Peyer's patch (tissue), 4 donors: ENCODE measurements at places on chromosomes 6 and 20. TPM values are rescaled to one million over a fixed set of nuclear protein-coding genes. Genes with fewer than 3 reads are reported as not detected.

The PPP1R14C gene
- total RNA-seq = 13.8 TPM

- no peaks in the 10 kb centered on the region for H3K27me3 ChIP-seq
- peaks cover 5% of the 10 kb centered on the region for H3K4me1 ChIP-seq
- H3K27ac ChIP-seq = peak overlapping the region; percentile 26
- H3K4me3 ChIP-seq = peak overlapping the region; percentile 28
- no peaks in the 10 kb centered on the region for H3K36me3 ChIP-seq
Measured at GRCh38 chr20:535958-536357, 7.6 kb downstream of the CSNK2A1 start.

- H3K4me3 ChIP-seq = no peak overlapping the region
- no peaks in the 10 kb centered on the region for H3K36me3 ChIP-seq
- no peaks in the 10 kb centered on the region for H3K27me3 ChIP-seq
- H3K27ac ChIP-seq = no peak overlapping the region
Measured at GRCh38 chr6:36426622-36427021, 16.0 kb downstream of the PXT1 start.

GRCh38 chr6:83071023-83071422, 3.6 kb downstream of the DOP1A start:
- H3K27me3 ChIP-seq = no peaks in the 10 kb centered on the region
- no peak for DNase-seq
- H3K36me3 ChIP-seq = no peaks in the 10 kb centered on the region
- H3K27ac ChIP-seq = no peak overlapping the region
- no peak overlapping the region for H3K4me3 ChIP-seq

The MYH7B gene
- total RNA-seq = 2.0 TPM

The FRK gene
- total RNA-seq = 24.6 TPM
